ENCODE measurements at places on chromosomes 1 and 21.

DNA sequence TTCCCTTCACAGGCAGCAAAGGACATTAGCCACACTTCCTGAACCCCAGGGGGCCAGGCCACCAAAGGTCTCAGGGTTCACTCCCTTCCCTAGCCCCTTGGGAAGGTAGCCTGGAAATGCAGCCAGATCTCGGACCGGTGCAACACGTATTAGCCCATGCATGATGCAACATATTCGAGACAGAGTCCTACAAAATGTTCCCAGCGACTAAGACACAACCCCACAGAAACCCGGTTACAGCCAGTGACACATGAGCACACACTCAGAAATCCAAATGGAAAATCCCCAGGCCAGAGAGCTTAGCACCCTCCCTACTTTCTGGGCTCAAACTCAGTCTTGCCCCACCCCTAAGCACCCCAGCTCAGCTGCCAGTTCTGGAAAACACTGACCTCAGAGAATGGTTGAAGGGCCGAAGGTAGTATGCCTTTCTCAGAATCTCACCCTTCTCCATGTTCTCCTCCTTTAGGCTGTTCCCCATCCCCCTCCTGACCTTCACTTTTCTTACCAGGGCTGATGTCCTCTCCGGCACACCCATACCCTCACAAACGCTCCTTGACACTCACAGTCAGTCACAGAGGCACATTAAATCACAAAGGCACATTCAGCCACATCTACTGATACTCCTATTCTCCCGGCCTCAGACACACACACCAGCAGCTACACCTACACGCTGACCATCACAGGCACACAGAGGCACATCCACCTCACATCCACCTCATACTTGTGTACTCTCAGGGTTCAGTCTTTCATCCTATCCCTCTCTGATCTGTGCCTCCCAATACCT lies at the start of gene TSPAN1:
Gene TSPAN1 (plus strand): TSS at position 640 of the 784 bp plus-strand sequence. CDS start 6,021 bp downstream, outside the sequence.
- no peak for DNase-seq

GRCh38 chr1:30919025-30919881 lies 10.7 kb upstream of the SDC3 start:
- DNase-seq, result no peak

DNA sequence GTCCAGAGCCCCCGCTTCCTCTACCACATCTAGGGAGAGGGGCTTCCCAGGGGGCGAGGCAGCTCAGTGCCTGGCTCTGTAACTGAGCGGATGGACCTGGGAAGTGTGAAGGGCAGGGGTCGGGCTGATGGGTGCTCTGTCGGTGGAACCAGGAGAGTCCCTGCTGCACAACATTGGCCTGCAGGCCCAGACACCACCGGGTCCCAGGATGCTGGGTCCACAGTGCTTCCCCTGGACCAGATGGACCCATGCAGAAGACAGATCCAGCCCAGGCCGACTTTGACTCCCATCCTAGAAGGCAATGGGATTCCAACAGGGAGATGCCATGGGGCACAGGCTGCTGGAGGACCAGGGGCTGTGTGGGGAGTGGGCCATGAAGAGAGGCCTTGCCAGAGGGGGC lies 212.9 kb downstream of the GRIK3 start:
- no peak for DNase-seq

- DNase-seq, result no peak
Measured at GRCh38 chr1:32201011-32201855, 838 bp downstream of the CCDC28B start.

GRCh38 chr1:234699795-234700665 lies 90.1 kb upstream of the IRF2BP2 start:
- DNase-seq, result peak; percentile 12

- no peak for DNase-seq
Measured at GRCh38 chr1:47592296-47593012, 154.6 kb downstream of the FOXD2 start.

All from RWPE1 (cell line).